ENCODE measurements at places on chromosomes 5 and 9. TPM values are rescaled to one million over a fixed set of nuclear protein-coding genes. Genes with fewer than 3 reads are reported as not detected.

DNA sequence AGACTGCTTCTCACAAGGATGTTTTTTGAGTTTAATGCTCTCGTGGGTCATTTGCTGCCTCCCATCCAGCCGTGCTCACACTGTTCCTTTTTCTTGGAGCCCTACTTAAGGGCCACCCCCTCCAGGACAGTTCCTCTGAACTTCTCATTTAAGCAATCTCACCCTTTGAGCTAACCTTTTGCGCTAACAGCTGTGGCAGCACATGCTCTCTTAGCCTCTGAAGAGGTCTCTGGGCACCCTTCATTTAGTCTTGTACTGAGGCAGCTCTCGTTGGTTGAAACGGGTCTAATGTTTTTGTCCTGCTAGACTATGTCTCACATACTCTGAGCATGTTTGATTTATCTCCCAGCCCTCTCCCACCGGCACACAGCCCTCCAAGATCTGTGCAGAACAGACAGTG is 11.8 kb downstream of the ALDH1B1 start:
- DNase-seq: no peak

The PSIP1 gene
- polyA plus RNA-seq: 63.3 TPM

DNA sequence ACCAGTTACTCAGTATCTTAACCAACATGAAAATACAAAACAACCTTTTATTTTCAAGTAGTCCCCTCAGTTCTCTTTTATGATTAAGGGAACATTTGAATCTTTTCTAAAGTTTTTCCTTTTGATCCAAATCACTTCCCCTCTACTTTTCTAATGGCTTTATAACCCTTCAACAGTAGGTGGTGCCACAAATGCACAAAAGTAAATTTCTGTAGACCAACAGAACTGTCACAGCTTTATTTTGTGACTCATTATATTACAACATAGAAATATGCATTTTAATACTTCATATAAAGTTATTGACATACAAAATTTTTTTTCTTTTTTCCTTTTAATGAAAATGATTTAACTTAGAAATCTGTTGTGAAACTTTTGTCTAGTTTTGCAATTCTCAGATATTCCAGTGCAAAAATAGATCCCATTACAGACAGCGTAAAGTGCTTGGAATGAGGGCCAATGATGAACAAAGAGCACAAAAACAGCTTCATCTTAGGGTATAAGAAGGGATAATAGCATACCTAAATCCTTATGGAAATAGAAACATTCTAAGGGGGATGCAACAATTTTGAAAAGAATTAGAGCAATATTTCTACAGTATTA is 17.0 kb downstream of the NIPSNAP3B start:
- peak; percentile 26 for DNase-seq

- no peak for DNase-seq
Measured at GRCh38 chr5:127386557-127386956, 96.0 kb downstream of the MEGF10 start.

DNA sequence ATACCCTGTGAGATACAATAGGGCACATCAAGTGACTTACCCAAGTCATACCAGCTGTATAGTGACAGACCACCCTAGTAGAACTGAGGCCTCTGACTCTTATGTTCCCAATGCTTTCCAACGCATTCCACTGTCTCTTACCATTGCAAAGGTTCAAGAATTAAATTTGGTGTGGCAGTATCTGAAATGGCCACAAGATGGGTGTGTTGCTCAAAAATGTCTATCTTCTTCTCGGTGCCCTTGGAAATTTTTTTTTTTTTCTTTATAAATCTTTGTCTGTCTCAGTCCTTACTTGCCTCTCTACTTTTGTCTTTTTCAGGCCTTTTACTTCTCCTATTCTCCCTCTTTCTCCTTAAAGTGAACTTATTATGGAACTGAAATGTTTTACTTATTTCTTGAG is 48.4 kb downstream of the GPR21 start:
- DNase-seq: no peak

DNA sequence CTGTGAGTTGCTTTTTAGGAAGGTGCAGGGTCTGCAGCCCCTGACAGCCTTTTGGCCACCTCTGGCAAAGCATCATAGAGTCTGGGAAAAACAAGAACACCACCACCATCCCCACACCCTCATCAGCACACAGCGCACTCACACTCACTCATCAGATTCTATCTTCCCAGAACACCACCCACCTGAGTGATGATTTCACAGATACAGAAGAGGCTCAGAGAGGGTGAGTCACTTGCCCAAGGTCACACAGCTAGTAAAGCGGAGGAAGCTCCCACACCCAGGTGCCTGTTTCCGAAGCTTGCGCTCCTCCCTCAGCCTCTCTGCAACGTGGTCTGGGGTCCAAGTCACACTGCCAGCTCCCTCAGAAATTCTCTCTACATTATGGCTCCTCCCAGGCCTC is 41.8 kb upstream of the HRH2 start:
- no peak for DNase-seq

DNA sequence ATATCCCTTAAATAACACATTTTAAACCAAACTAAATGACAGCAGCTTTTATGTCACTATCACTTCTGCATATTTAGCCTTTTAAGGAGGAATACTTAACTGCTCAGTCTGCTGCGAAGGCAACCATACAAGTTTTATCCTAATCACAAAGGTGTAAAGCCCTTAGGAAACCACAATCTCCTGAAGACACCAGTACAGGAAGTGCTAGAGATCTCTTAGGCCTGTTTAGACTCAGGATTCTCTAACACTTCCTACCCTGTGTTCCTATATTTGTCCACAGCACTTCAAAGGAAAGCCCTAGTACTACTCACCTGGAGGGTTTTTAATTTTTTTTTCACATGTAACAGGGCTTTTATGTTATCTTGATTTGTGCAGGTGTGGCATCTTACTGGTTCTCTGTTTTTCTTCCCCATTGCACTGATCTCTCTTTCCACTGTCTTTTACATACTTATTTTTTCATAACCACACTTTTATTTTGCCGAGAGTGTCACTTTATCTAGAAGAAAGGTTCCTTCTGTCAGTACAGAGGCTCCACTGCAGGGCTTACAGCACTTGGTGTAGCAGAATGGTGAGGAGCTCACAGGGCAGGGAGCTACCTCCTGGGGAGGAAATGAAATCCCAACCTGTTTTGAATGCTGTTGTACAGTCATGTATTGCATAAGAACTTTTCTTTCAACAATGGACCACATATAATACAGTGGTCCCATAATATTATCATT is 1060.6 kb upstream of the ACO1 start:
- no peak for DNase-seq

GRCh38 chr5:11182441-11183080 is 421.5 kb upstream of the DAP start:
- DNase-seq: peak; percentile 18

DNA sequence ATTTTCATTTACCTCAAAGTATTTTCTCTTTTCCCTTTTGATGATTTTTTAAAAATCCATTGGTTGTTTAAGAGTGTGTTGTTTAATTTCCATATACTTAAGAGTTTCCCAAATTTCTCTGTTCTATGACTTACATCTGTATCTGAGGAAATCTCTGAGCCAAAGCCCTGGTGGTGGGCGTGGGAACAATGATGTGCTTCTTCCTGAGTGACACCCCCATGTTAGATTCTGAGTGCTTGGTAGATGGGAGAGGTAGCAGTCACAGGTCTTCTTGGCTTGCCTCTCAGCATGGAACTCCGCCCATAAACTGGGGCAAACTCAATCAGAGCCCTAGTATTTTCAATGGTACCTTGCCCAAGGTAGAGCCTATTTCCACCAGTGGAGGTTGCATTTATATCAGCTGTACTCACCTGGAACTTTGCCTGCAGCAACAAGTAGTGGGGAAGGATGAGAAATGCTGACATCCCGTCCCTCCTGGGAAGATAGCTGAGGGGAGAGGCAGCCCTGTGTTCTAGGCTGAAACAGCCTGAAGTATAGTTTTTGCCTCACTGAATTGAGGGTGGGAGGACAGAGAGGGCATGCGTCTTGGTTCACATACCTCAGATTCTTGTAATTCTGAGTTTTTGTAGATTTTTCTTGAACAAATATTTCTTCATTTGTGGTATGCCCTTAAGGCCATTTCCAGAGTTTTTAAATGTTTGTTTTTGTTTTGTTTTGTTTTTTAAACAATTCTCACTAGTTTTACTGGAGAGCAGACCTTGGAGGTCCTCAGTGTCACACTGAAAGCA is 26.4 kb downstream of the C9orf43 start:
- no peak for DNase-seq

- DNase-seq: no peak
Measured at GRCh38 chr5:36206913-36207312, 34.8 kb downstream of the NADK2 start.

- DNase-seq: no peak
Measured at GRCh38 chr5:177233206-177233605, 70.3 kb downstream of the RAB24 start.

DNA sequence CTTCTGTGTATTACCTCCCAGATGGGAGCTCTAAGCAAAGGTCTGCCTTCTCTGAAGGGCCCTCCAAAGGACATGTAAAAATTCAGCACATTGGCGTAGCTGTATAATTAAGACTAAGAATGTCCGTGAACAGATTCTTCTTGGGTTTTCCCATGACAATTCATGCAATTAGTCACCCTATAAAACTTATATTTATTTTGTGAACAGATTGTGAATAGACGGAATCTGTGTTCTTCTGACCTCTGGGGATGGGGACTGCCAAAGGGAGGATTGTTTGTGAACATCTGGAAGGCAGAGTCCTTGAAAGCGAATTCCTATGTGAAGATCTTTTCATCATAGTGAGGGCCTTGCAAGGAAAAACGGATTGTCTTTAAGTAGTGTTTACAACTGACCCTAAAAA is 111.3 kb downstream of the EGFLAM start:
- DNase-seq: no peak

- no peak for DNase-seq
Measured at GRCh38 chr5:123671711-123672456, 159.9 kb downstream of the CSNK1G3 start.

The RASGRF2 gene
- polyA plus RNA-seq: 1.1 TPM

GRCh38 chr5:3351581-3352442 is 243.8 kb upstream of the IRX1 start:
- no peak for DNase-seq

The CYLC2 gene
- not detected for polyA plus RNA-seq

GRCh38 chr9:94771096-94771495 is 44.6 kb downstream of the AOPEP start:
- no peak for DNase-seq

DNA sequence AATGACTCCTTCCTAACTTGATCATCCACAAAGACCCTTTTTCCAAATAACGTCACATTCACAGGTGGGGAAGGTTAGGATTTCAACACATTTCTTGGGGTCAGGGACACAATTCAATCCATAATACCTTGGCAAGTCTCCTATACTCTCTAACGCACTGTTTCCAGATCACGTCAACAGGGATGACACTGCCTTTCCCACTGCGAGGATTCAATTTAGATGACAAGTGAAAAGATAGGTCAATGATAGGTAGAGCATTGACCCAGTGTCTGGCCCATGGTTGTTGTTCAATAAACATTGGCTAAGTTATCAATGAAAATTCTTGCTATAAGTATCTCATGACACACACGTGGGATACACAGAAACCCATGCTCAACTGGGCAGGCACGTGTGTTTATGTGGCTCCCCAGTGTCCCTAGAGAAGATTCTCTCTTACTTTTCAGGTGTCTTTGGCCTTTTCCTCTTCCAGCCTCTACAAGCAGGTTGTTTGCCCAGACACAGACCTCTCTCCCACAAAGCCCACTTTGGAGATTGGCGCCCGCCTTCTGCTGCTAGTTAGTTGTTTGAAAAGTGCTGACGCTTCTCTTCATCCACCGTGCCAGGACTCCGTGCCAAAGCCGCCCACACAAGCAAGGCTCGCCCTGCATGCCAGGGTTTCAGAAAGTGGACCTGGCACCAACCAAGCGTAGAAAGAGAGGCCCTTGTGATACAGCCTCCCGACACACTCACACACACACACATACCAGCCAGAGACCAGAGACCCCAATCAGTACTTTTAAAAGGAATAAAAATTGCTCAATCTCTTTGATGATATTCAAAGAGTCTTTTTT is 594.5 kb downstream of the BNC2 start:
- DNase-seq: peak; percentile 15

The HAVCR2 gene
- 4.1 TPM for polyA plus RNA-seq

The NSMF gene
- 18.1 TPM for polyA plus RNA-seq

GRCh38 chr9:8365029-8365428 is 565.5 kb upstream of the DMAC1 start:
- DNase-seq: no peak

The IL5 gene
- polyA plus RNA-seq: not detected

- DNase-seq: no peak
Measured at GRCh38 chr5:112895682-112896081, 26.3 kb downstream of the REEP5 start.

DNA sequence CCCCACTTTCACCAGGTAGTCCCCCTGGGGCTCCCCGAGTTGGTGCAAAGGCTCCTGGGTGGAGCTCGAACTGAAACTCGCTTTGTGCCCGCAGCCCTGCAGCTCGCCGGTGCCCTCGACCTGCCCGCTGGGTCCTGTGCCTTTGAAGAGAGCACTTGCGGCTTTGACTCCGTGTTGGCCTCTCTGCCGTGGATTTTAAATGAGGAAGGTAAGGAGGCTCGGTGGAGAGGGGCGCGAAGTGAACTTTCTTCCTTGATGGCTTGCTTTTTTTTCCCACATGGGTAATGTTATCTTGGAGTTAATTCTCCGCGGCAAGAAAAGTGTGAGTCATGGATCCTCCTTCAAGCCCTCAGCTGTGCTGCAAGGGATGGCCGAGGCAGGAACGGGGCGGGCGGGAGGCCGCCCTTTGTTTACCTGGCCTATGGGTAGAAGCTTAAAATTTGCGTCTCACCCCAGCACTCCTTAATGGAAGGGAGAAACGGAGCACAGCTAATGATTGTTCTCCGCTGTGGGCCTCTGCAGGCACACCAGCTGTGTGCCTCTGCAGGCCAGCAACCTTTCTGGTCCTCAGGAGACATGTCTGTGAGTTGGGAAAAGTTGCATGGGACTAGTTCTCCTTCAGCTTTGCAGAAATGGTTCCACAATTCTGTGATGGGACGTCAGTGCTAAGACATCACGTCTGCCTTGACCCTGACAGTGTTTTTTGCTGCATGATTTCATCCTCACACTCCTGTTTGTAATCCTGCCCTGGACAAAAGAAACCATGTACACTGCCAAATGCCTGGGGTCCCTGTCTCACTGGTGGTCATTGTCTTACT is 1.1 kb downstream of the MAMDC2 start:
- DNase-seq: no peak

The ANGPTL2 gene
- polyA plus RNA-seq: 49.4 TPM

- DNase-seq: no peak
Measured at GRCh38 chr5:78597068-78597973, 51.3 kb downstream of the LHFPL2 start.

DNA sequence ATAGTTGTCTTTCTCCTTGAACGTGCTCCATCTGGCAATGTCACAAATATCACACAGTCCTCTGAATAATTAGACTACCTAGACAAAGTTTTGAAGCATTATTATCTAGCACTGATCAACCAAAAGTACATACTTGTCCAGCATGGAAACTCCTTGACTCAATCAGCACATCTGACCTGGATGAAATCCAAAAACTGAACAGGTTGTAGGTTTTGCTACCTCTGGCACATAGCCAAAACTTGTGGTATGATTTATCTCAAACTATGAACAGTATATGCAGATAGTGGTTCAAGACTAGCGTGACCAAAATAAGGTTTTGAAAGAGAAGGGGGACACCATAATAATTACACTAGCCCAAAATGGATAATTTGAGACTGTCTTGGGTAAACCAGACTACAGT is 158.1 kb downstream of the ARRDC3 start:
- no peak for DNase-seq

The SPATA31A3 gene
- not detected for polyA plus RNA-seq

GRCh38 chr5:39846144-39846543 is 421.4 kb upstream of the DAB2 start:
- no peak for DNase-seq
